Activated naive CD8-positive, alpha-beta T cell treated with anti-CD3 and anti-CD28 coated beads, Interleukin-2, amount 50 U/mL, for 24 hours (primary cell): ENCODE measurements at places on chromosomes 13 and 19.

- H3K4me1 ChIP-seq, result no peaks in the 10 kb centered on the region
- H3K36me3 ChIP-seq, result no peaks in the 10 kb centered on the region
- no peaks in the 10 kb centered on the region for H3K27me3 ChIP-seq
Measured at GRCh38 chr13:66506979-66507378, 723.2 kb downstream of the PCDH9 start.

GRCh38 chr19:38781058-38781457 lies 7.7 kb upstream of the LGALS7 start:
- H3K4me1 ChIP-seq, result peaks cover 2% of the 10 kb centered on the region
- no peak overlapping the region for H3K4me3 ChIP-seq
- H3K36me3 ChIP-seq, result no peaks in the 10 kb centered on the region
- H3K27me3 ChIP-seq, result peaks cover 7% of the 10 kb centered on the region
- no peak overlapping the region for H3K27ac ChIP-seq

GRCh38 chr19:6772028-6772865 lies at the start of gene VAV1:
Gene VAV1 (plus strand): TSS chr19:6772708. CDS start chr19:6772808, 100 bp downstream.
- H3K36me3 ChIP-seq, result peaks cover 26% of the 10 kb centered on the region
- peak; percentile 80 for DNase-seq
- H3K27ac ChIP-seq, result peak within 1 kb of the TSS; percentile 93

- H3K4me3 ChIP-seq, result no peak overlapping the region
- H3K36me3 ChIP-seq, result peaks cover 24% of the 10 kb centered on the region
- H3K27me3 ChIP-seq, result no peaks in the 10 kb centered on the region
Measured at GRCh38 chr13:95260031-95260525, 41.2 kb downstream of the ABCC4 start.

GRCh38 chr13:48938308-48938943 lies 37.3 kb upstream of the FNDC3A start:
- H3K27me3 ChIP-seq, result peaks cover 6% of the 10 kb centered on the region
- H3K36me3 ChIP-seq, result no peaks in the 10 kb centered on the region
- no peak overlapping the region for H3K27ac ChIP-seq
- DNase-seq, result no peak

- peaks cover 41% of the 10 kb centered on the region for H3K4me1 ChIP-seq
- peak within 1 kb of the TSS; percentile 48 for H3K27ac ChIP-seq
- H3K27me3 ChIP-seq, result peaks cover 9% of the 10 kb centered on the region
- H3K4me3 ChIP-seq, result peak within 1 kb of the TSS; percentile 33
- peak; percentile 60 for DNase-seq
Measured at GRCh38 chr19:51417107-51417809, at the start of gene SIGLEC10. Gene SIGLEC10 (minus strand): TSS chr19:51417642. CDS start chr19:51417581, 61 bp downstream.

DNA sequence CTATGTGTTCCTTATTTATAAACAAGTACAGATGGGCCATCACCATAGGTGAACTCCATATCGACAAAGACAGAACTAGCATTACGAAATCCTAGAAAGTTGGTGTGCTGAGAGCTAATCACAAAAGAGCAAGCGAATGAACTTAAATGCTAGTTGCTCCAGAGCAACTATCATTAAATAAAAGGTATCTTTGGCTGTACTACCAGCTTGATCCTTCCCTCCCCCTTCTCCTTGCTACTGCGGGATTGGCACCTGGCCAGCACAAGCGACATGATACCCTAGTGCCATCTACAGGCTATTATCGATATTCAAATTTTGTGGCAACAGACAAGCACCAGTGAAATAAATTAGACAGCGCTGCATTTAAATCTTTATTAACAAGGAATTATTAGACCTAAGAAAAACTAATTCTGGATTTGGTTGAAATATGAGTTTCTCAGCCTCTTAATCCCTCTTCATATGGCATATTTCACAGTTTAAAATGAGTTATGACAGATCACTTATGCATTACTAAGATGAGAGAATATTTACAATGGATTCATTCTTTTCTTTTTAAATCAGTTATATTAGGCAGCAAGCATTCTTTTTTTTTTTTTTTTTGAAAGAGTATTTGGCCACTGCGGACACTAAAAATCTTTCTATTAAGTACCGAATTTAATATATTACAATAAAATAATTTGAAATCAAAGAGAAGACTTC lies 5.8 kb downstream of the PCDH9 start:
- H3K27ac ChIP-seq, result no peak overlapping the region
- peaks cover 15% of the 10 kb centered on the region for H3K4me1 ChIP-seq
- no peaks in the 10 kb centered on the region for H3K36me3 ChIP-seq
- DNase-seq, result peak; percentile 57
- H3K27me3 ChIP-seq, result peaks cover 5% of the 10 kb centered on the region

GRCh38 chr13:98813993-98814392 lies 61.5 kb upstream of the SLC15A1 start:
- H3K27ac ChIP-seq, result no peak overlapping the region
- no peak overlapping the region for H3K4me3 ChIP-seq
- H3K36me3 ChIP-seq, result peaks cover 12% of the 10 kb centered on the region
- no peak for DNase-seq

- H3K27me3 ChIP-seq, result peaks cover 82% of the 10 kb centered on the region
- no peak overlapping the region for H3K27ac ChIP-seq
- no peak overlapping the region for H3K4me3 ChIP-seq
- H3K36me3 ChIP-seq, result no peaks in the 10 kb centered on the region
Measured at GRCh38 chr13:27961227-27962085, 7.7 kb downstream of the CDX2 start.

DNA sequence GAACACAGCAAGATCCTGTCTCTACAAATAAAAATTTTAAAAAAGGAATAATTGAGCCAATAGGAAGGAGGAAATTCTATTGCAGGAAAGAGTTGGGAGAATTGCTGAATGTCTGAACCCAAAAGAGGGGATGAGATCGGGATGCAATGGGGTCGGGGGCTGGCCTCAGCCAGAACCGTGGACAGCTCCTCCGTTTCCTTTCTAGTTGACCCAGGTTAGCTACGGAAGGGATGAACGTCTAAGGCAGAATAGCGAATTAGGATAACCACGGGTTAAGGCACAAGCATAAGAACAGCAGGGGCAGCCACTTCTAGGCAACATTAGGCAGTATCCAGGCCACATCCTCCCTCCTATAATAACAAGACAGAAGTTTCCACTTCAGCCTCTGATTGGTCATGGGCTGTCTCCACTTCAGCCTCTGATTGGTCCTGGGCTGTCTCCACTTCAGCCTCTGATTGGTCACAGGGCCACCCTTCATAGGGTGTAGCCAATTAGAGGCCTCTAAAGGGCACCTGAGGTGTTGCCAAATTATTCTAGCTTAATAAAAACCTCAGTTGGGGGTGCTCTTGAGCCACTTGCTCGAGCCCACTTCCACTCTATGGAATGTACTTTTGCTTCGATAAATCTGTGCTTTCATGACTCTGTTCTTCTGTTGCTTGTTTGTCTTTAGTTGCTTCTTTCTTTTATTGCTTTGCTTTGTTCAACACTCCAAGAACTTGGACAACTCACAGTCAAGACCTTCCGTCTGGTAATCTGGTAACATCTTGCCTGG lies 24.9 kb upstream of the TPM4 start:
- no peak overlapping the region for H3K27ac ChIP-seq
- H3K4me1 ChIP-seq, result peaks cover 4% of the 10 kb centered on the region
- H3K27me3 ChIP-seq, result no peaks in the 10 kb centered on the region
- H3K36me3 ChIP-seq, result no peaks in the 10 kb centered on the region
- DNase-seq, result no peak

DNA sequence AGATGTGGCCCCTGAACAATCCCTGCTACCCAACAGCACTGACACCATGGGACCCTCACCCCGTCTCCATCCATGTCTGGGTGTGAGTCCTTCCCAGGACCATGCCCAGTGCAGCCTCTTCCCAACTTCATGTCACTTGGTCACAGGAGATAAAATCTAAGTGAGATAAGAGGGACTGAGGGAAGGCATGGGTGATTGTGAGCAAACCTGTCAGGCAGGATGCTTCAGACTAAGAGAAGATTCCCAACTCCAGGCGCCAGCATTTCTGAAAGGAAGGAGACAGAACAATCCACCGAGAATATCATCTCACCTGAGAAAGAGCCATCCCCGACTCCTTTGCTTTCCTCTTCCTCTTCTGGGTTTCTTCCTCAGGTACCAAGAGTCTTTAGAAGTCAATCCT lies 7.5 kb downstream of the ZNF320 start:
- no peak for DNase-seq
- no peak overlapping the region for H3K4me3 ChIP-seq
- H3K36me3 ChIP-seq, result peaks cover 85% of the 10 kb centered on the region
- H3K27me3 ChIP-seq, result no peaks in the 10 kb centered on the region
- H3K27ac ChIP-seq, result no peak overlapping the region
